ENCODE measurements at places on chromosomes 7 and 10.
A peak's percentile ranks its signal among the peaks of the same experiment; 100 is the strongest.

- no peak for DNase-seq
These were observed 58.5 kb upstream of the ECHDC3 start for GRCh38 chr10:11683529-11684320.

DNA sequence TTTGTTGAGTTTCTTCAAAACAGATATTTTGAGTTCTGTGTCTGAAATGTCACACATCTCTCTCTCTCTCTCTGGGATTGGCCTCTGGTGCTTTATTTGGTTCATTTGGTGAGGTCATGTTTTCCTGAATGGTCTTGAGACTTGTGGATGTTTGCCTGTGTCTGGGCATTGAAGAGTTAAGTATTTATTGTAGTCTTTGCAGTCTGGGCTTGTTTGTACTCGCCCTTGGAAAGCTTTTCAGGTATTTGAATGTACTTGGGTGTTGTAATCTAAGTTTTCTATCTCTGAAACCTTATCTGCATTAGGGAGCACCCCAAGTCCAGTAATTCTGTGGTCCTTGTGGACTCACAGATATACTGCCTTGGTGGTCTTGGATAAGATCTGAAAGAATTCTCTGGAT, 106.7 kb upstream of the PRSS58 start:
- no peak for DNase-seq

DNA sequence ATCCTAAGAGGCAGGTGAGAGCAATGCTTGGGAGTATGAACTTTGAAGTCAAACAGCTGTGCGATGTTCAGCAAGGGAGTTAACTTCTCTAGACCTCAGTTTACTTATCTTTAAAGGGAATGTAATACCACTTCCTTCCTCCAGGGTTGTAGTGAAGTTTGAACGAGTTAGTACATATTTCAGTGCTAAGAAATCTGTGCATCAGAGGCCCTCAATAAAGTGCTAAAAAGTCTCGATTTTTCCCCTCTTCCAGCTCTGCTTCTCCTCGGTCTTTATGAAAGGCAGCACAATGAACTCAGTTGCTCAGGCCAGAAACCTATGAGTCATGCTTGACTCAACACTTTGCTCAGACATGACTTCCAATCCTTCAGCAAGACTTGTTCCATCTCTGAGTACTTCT, 418.9 kb downstream of the MDFIC start:
- no peak for DNase-seq

DNA sequence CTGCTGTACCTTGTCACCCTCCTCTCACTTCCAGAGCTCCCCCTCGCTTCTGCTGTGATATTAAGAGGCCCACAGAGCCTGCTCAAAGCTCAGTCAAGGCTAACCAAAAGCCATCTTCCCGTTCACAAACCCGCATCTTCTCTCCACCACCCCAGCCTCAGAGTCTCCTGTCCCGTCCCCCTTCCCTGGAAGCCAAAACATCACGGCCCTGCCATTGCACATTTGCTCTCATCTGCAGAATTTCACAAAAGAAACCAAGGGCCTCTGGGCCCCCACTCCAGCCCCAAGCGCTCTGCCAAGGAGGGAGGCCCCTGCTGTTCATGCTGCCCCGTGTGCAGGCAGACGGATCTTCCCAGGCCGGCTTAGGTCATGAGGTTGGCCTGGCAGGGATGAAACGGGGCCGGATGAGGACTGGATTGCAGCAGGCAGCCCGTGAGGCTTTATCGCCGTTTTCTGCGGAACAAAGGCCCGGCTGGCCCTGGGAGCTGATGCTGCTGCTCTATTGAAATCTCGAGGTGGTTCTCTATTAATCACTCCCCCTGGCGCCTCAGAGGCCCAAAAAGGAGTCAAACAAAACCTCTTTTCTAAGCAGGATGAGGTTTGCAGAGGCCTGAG, 31.6 kb upstream of the FOXK1 start:
- no peak for DNase-seq

GRCh38 chr10:69516316-69516715, 56.9 kb downstream of the NEUROG3 start:
- peak; percentile 44 for DNase-seq

GRCh38 chr10:20330246-20330645, 514.0 kb downstream of the PLXDC2 start:
- no peak for DNase-seq

DNA sequence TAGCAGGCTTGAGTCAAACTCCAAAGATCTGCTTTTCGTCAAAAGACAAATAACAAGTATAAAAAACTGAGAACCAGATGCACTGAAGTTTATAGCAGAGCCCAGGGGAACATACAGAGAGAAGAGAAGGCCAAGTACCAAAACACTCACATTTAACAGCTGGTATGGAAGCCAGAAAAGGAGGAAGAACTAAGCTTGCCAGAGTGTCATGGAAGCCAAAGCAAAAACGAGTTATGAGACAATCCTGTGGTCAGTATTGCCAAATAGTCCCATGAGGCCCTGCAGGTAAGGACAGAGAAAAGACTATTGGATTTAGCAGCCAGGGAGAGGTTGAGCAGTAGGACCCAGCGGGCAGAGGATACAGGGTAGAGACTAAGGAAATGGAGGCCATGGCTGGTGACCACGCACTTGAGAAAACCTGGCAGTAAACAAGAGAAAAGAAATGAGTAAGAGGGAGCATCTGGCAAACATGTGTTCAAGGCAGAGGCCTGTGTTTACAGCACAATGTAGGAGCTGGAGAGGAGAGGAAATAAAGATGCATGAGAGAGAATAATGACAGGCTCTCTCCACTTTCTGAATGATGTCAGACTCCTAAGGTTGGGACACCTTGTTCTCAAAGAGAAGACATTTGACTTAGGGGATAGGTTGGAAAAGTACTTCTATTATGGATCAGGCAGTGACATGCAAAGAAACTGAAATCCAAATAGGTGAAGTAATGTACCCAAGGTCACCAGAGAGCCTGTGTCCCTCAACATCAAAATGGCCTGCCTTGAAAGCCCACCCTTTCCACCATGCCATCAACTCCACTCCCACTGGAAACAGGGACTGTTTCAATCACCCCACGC, 9.1 kb downstream of the CREB3L2 start:
- DNase-seq, result no peak

DNA sequence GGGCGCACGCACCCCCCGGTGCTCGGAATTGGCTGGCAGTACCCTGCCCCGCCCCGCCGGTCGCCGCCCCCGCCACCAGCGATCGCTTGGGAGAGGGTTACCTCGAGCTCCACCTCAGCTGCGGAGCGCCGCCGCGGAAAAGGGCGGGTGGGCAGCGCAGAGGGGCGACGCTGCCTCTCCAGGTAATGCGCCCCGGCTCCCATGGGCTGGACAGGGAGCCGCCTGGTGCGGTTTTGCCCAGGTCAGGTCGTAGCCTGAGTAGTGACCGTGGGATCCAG, 1.3 kb downstream of the PFKFB3 start:
- DNase-seq, result no peak

DNA sequence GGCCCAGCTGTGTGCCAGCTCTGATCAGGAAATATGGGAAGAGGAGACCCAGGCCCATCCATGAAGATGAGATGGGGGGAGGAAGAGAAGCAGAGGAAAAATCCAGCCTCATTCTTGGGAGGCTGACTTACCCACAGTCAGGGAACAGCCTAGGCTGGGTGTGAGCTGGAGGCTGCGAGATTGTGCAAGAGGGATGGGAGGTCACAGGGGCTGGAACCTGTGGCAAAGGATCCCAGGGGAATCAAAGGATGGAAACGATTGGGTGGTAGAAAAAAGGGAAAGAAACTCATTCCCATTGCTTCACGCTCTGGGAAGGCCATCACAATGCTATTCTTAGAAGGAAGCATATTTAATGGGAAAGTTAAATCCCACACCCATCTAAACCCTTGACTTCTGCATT, 26.7 kb upstream of the CRHR2 start:
- no peak for DNase-seq

DNA sequence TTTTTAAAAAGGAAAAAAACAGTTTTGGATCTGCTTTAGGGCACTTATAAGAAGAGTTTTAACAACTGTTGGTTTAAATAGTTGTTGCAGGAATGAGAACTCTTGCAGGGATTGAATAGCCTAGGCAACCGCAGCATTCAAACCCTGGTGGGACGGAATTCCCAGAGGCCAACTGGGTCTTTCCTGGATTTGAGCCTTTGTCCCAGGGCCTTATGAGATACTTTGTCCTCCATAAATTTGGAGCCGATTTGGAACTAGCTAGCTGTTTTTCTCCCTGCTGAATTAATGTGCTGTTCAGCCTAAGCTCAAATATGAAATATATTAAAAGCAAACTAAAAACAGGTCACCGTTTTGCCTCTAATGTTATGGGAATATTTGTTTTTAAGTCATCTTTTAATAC, 109.6 kb downstream of the LRMDA start:
- DNase-seq, result no peak

GRCh38 chr7:130441408-130441869, 623 bp upstream of the CEP41 start:
- DNase-seq, result peak; percentile 100

GRCh38 chr7:120402079-120402767, 129.2 kb downstream of the KCND2 start:
- no peak for DNase-seq

DNA sequence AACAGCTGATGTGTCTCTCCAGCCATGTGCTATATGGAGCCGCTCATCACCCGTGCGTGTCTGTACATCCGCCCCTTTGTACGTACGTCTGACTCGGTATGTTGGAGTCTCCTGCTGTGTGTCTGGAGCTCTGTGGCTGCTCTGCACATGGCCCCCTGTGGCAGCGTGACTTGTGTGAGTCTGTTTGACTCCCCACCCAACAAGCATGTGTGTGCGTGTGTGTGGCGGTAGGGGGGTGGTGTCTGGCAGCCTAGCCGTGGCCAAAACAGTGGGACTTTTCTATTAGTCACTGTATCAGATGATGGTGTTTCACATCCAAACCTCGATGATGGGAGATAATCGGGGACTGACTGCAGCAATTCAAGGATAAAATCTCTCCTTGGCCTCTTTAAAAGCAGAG, 94.1 kb downstream of the COL13A1 start:
- no peak for DNase-seq

DNA sequence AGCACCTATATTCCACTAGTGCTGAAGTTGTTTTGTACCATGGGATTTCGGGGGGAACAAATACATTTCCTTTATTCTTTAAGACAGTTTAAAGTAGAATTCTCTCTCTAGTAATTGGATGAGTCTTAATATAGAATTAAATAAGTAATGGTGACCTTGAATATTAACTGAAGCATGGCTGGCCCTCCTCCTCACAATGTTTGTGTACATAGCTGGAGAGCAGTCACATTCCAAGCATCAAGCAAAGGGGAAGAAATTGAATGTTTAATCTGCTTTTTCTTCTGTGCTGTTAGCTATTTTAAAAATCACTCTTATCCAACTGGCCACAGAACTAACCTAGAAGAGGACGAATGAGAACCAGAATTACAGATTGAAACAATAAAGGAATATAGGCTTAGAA, 906.9 kb downstream of the CCSER2 start:
- DNase-seq, result no peak
